Hindlimb muscle (tissue), 1 donor: ENCODE measurements at places on chromosomes 3 and 15. TPM values are rescaled to one million over a fixed set of nuclear protein-coding genes. Genes with fewer than 3 reads are reported as not detected.

SLC28A1 gene
- polyA plus RNA-seq: 0.32 TPM

THBS1 gene
- polyA plus RNA-seq: 50.9 TPM

MKRN3 gene
- polyA plus RNA-seq: 2.4 TPM

DNA sequence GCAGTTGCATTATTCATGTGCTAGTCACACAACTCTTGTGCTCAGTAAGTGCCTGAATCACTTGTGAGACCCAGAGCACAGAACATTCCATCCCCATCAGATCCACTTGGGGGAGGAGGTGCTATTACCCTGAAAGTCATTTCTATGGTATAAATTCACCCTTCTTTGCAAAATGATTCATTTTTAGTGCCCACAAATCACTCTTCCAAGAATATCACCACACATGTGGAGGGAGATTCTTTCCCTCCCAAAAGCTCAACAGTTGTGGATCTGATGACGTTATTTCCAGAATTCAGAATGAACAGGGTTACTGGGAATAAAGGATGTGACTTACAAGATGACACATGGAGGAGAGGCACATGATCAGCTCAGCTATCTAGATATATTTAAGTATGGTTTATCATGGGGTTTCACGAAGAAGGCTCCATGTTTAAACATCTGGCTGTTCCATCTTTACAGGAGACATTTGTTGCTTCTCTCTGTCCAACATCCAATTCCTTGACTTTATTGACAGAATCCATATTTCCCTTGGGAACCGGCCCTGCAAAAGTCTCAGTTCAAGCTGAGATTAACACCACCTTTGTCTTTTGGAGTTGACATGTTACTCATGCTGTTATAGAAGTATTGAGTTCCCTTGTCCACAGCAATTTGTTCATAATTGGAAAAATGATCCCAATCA, 214.2 kb upstream of the PROK2 start:
- no peak for DNase-seq

EIF4E3 gene
- 9.3 TPM for polyA plus RNA-seq

DNA sequence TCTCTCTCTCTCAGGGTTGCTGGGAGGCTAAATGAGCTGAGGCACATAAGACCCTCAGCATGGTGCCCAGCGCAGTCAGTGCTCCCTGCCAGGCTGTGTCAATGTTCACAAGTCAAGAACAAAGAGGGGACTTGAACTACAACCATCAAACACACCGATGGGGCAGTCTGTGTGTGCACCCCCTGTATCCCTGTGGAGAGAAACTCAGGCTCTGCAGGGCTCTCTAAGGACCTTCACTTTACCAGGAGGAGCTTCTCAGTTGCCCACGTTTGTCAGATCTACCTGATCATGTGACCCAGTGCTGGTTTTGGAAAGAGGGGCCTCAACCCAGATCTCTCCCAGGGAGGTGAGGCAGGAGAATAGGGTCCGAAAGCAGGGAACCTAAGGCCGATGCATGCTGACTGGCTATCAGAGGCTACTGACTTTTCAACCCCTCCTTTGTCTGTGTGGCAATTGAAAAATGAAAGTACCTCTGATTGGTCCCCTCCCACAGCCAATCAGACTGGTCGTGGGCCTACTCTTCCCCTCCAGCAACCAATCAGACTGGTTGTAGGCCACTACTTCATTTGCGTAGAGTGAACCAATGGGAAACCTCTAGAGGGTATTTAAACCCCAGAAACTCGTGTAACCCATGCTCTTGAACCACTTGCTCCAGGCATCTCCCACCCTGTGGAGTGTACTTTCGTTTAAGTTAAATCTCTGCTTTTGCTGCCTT, 34.0 kb downstream of the RHCG start:
- no peak for DNase-seq

PGBD4 gene
- 1.9 TPM for polyA plus RNA-seq

UBAP1L gene
- polyA plus RNA-seq: 6.4 TPM

GRCh38 chr3:36843065-36844051, 79.0 kb upstream of the DCLK3 start:
- DNase-seq: no peak

C2CD4A gene
- polyA plus RNA-seq: not detected

CEP63 gene
- 35.5 TPM for polyA plus RNA-seq

SPESP1 gene
- polyA plus RNA-seq: 3.1 TPM

MANF gene
- polyA plus RNA-seq: 50.9 TPM

DUOXA1 gene
- 0.28 TPM for polyA plus RNA-seq

C3orf22 gene
- polyA plus RNA-seq: not detected

GRCh38 chr3:98978068-98978811, 76.7 kb upstream of the DCBLD2 start:
- no peak for DNase-seq

PRTG gene
- polyA plus RNA-seq: 2.3 TPM

DNA sequence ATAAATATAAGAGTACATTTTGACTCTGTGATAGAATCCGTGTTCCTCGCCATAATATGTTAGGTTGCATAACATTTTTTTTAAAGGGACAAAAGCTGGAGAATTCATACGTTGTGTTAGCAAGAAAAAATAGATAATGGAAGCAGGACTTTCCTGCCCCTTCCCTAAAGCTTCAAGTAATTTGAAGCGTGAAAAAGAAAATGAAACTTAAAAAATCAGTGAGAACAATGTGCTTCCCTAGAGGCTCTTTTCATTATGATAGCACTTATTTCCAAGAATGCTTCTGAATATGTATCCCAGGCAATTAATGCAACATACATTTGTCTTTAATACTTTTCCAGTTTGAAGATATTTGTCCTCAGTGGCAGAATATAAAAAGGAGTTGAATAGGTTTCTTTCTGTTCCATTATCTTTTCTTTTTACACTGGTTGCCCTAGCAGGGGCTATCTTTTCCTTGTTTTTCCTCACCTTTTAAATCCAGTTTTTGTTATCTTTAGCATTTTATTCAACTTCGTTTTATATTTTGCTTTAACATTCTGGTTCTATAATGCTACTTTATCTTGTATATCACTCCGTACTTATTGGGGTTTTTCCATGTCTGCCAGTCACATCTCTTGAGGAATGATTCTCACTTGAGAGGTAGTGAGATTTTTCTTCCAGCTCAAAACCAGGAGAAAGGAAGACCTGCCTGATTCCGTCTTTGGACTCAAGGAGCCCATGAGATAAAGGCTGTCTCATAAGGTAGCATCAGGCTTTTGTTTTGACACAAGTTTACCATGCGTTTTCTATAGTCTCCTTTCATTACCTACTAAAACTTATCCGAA, 113.8 kb downstream of the MBNL1 start:
- no peak for DNase-seq

DNA sequence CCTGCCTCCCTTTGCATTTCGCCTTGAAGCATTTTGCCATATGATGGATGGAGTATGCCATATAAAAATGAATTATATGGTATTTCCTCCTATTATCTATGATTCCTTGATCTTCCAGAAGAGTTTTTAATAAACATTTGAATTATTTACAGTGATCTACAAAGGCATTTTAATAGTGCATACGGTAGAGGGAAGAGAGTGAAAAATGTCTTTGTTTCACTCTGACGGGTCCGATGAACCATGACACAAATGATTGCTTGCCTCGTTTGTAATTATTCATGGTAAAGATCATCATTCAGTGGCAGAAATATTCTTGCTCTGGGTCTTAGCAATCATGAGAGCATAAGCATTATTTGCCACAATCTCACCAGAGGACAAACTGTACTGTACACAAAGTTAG, 1010.9 kb downstream of the NTRK3 start:
- no peak for DNase-seq

DNA sequence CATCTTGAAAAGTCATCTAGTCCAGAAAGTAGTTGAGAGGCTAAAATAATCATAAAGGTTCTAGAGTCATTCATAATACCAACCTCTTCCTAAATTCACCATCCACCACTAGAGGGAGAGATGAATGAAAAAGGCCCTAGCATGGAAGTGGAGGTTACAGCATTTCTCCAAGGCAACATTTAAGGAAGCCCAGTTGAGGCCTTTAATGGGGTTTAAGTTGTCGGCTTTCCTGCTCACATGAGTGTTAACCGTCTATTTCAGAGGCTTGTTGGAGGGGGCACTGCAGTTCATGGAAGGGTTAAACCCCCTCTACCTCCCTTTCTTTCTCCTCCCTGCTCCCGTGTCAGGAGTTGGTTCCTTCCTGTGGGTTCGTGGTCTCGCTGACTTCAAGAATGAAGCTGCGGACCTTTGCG, 3.8 kb upstream of the SLCO3A1 start:
- DNase-seq: no peak

ZBTB20 gene
- 5.1 TPM for polyA plus RNA-seq

DNA sequence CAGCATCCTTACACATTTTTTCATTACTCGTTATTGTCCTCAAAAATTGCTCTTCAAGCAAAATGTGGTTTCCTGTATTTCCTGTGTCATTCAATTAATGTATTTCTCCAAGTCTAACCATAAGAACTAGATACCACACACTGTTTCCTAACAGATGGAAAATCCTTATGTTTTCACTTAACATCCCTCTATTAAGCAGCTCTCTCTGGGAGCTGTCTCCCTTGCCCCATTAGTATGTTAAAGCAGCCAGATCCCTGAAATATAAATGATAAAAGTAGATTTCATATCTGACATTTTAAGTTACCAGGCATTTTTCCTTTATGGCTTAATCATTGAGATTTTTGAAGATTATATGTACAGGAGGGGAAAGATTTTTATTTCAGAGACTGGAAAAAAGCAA, 15.9 kb downstream of the PFN2 start:
- DNase-seq: no peak

- DNase-seq: no peak
Measured at GRCh38 chr3:126367316-126367805, 10.2 kb upstream of the KLF15 start.

- no peak for DNase-seq
Measured at GRCh38 chr15:60272623-60273022, 125.2 kb downstream of the ANXA2 start.

DNA sequence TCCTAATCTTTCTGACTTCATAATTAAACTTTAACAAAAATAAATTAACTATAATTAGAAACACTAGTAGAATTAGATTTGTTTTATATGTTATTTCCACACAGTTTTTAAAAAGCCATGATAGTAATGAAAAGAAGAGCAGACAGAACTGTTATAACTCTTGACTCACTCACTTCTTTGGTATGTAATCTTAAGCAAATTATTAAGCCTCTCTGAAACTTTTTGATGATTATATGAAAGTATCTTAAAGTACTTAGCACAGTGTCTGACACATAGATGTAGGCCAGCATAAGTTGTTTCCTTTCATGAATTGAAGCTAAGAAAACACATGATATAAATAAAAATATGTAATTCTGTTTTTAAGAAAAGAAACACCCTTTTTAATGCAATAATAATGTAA, 123.6 kb upstream of the MLF1 start:
- DNase-seq: no peak

DNA sequence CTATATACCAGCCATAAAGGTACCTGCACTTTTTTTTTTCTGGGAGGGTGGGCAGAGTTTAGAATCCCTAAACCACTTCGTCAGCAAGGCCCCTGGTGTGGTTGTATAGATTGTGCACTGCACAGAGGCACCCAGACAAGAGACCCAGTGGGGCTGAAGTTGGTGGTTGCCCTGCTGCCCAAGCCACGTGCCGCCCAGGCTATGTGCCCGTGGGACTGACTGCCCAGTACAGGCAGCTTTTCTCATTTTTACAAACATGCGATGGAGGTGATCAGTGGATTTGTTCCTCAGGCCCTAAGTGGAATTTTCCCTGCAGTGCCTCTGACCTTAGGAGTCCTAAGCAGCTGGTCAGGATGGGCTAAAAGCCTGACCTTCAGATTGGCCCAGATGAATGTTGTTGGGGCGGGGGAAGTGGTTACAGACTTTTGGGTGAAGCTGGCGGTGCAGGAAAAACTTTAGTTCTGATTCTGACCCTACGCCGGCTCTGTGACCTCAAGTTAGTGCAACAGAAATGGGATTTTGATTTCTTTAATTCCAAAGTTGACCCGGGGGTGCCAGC, 34.9 kb upstream of the LIMD1 start:
- no peak for DNase-seq

DNA sequence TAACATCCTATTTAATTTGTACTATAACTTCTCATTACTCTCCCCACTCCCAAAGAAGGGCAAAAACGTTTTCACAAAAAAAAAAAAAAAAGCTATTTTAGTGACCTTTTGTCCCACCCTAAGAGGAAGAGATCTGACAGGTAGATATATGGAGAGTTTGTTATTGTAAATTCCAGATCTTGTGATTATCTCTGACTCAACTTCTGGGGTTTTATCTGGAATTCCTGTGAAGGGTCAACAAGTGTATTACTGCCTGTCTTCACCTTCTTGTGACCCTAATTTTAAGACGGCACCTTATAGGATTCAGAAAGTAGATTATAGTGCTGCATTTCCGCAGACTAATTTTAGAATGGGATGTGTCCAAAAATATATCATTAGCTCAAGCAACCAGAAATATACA, 205.9 kb upstream of the CDIN1 start:
- DNase-seq: no peak

GRCh38 chr15:66909381-66909890, 156.0 kb upstream of the SMAD3 start:
- no peak for DNase-seq

NEDD4 gene
- 9.0 TPM for polyA plus RNA-seq

GNAT1 gene
- 0.37 TPM for polyA plus RNA-seq

DNA sequence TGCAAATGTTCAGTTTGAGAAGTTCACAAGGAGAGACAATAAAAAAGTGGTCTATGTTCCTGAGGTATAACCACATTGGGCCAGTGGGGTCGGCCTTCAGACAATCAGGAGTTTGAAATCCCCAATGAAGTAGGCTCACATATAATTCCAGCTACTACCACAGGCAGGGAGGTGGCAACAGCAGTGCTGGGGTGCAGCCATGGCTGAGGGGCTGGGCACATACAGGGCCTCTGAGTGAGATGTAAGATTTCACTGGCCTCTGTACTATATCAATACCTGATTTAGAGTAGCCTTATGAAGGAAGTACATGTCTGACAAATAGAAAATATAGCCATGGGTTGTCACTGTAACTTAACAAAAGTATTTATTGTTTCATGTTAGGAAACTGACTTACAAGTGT, 402.2 kb downstream of the TBC1D5 start:
- no peak for DNase-seq

SFMBT1 gene
- 7.4 TPM for polyA plus RNA-seq

DNA sequence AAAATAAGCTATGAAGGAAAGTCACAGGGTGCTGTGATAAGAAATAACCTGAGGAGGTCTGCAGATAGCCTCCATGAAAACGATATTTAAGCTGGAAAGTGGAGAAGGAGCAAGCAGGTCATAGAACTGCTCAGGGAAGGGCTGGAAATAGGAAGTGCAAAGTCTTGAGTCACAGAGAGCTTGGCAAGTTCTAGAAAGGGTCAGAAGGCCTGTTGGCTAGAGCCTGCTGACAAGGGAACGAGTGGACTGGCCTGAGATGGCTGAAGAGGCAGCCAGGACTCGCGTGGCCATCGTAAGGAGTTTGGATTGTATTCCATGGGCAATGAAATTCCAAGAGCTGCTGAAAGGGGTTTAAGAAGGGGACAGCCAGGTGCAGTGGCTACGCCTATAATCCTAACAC, 64.7 kb upstream of the IL12A start:
- DNase-seq: no peak
